ENCODE measurements at places on chromosomes 4 and X.

- no peak for DNase-seq
Observed at GRCh38 chrX:35380808-35381700, 417.1 kb upstream of the MAGEB16 start.

- no peak for DNase-seq
Observed at GRCh38 chr4:42816189-42816879, 76.2 kb upstream of the GRXCR1 start.

DNA sequence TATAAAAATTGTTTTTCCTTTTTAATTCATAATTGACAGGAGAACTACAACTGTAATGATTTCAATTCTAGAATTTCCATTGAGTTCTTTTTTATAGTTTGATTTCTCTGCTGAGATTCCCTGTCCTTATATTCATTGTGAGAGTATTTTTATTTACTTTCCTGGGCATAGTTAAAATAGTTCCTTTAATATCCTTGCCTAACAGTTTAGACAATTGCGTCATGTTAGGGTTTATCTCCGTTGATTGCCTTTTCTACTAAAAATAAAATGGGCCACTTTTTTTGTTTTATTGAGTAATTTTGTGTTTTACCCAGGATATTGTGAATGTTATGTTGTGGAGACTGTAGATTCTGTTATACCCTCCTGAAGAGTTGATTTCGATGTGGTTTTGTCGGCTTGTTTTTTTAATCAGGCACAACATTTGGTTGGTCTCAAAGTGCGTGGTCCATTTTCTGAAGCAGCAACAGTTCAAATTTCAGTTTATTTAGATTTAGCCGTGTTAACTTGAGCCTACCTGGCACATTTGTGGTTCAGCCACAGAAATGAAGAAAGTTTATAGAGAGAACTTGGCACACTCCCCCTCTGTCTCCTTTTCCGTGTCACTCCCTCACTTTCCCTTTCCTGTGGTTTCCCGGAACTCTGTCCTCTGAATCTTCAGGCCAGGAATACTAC lies 16.0 kb upstream of the PRRG1 start:
- no peak for DNase-seq

DNA sequence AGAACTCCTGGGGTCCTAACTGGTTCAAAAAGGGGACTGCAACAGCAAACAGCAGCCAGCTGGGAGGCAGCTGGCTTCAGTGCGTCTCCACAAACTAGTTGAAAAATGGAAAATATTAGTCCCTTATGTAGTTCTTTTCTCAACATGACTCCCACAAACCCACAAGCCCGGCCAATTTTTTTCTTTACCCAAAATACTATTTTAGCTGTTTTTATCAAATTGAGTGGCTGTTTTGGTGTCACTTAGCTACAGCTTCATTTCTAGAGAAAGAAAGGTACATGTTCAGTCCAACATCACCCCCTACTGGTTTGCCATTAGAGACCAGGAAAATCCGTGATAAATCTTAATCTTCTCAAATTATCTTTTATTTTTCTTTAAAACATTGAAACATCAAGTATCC lies 97.2 kb downstream of the GUCY2F start:
- DNase-seq = no peak

DNA sequence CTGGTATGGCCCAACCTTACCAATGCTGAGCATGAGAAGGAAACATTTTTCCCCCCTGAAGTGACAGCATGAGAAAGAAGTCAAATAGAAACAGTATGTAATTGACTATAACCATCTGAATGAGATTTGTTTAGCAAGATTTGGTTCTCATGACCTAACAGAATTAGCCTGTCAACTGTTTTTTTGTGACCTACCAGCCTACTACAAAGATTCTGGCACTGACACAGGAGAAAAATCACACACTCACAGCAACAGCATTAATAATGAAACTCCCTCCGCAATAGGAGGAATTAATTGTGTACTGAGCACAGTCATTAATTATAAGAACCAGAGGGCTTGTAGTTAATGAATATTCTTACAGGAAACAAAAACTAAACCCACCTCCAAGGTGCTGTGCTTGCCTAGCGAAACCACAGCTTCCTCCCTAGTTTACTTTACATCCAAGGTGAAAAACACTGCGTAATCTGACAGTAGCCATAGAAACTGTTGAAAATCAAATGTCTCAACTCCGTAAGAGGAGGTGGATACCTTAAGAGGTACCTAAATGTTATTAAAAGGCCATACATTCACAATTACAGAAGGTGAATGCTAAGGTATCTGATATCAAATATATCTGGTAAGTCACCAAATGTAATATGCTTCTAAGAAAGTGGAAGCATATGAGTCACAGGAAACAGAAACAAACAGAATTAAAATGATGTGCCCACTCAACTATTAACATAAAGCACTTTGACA lies 34.9 kb downstream of the MMRN1 start:
- DNase-seq = no peak

DNA sequence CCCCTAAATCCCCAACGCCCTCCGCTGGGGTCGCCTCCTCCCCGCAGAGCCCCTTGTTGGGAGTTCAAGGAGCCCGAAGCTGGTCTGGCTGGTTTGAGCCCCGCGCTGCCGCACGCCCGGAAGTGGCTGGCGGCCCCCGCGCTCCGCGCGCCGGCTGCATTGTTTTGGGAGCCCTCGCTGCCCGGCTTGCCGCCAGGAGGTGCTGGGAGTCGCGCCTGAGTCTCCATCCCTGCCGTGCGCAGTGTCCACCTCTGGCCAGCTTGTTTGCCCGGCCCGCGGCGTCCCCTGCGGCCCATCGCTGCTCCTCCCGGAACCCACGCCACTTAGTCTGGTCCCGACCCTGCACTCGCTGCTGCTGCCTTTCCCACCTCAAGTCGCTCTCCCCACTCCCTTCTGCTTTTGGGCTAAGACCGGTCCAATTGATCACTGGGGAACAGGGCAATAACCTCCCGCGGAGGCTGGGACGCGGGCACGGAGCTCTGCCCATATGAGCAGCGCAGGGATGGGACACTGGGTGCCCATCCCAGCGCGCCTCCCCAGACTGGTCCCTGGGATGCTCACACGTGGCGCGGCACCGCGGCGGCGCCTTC lies 2.2 kb upstream of the SFRP2 start:
- no peak for DNase-seq

All from NCI-H345 (cell line).